ENCODE measurements at places on chromosomes 5 and 9. TPM values are rescaled to one million over a fixed set of nuclear protein-coding genes. Genes with fewer than 3 reads are reported as not detected.
A peak's percentile ranks its signal among the peaks of the same experiment; 100 is the strongest.

- peak; percentile 9 for DNase-seq
These were observed 36.2 kb upstream of the TTC1 start for GRCh38 chr5:159972538-159973362.

- no peak for DNase-seq
These were observed 228.5 kb downstream of the ENC1 start for GRCh38 chr5:74412066-74412465.

Gene SPINK6
- not detected for total RNA-seq

- no peak for DNase-seq
These were observed 7.7 kb upstream of the C5orf47 start for GRCh38 chr5:173981185-173981761.

GRCh38 chr9:76700916-76701315 lies 63.3 kb upstream of the PCA3 start:
- no peak for DNase-seq

DNA sequence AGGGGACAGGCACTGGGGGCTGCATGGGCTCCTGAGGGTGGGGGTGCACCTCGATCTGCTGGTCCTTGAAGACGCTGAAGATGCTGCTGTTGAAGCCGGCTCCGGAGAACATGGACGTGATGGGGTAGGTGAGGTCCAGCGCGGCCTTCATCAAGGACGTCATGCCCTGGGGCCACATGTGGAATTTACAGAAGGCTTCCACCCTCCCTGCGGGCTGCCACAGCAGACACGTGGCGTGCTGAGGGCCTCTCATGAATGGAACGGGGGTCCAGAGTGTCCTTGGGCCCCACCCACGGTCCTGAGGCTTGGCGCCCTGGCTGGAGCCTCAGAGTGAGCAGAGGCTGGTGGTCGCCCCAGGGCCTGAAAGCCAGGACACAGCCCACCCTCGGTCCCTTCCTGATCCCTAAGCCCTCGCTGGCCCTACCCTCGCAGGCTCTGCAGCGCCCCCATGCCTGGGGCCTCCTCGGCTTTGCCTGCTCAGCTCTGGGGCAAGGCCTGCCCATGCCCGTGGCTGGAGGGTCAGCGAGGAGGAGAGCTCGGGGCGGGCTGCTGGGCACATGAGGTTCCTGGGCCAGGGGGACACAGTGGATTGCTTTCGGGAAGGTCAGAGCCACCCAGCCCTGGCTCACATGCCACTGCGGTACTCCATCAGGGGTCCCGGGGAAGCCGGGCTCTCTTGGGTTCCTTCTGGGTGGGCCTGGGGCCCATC lies 5.3 kb upstream of the NSMF start:
- DNase-seq = no peak

All from activated CD8-positive, alpha-beta T cell treated with anti-CD3 and anti-CD28 coated beads for 36 hours (primary cell).